Stimulated activated effector memory CD8-positive, alpha-beta T cell treated with anti-CD3 and anti-CD28 coated beads, Interleukin-12 subunit alpha, Interleukin-12 subunit beta, amount 100 ng/mL, for 72 hours (primary cell): ENCODE measurements at places on chromosomes 2 and 18.

DNA sequence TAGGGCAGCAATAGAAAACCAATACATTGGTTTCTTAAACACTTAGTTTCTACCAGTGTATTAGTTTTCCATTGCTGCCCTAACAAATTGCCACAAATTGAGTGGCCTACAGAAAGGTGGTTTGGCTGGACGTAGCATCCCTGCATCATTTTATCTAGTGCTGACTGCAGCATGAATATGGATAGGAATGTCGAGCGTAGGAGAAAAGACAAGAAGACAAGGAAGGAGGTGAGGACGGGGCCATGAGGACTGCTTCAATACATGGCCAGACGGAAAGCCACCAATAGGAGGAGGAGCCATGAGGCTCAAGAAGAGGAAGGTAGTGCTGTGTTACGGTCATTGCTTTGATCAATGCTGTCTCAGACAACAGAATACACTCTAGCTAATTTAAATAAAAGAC is 154.5 kb upstream of the NDUFV2 start:
- DNase-seq: no peak

DNA sequence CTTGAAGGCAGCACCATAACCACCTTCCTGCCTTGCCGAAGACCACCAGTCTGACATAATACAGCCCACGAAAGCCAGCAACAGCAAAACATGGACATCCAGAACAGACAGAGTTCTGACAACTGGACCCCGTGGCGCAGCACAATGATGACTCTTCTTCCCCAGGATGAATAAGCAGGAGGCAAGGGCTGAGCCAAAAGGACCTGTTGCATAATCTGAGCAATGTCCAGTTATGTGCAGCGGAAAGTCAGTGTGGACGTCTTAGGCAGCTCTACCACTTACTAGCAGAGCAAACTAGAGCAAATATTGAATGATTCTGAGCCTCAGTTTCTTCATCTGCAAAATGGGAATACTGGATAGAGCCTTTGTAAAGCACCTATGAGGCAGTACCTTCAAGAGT is 225.1 kb downstream of the ZBTB7C start:
- DNase-seq: no peak

GRCh38 chr2:132975193-132976105 is 305.4 kb upstream of the LYPD1 start:
- DNase-seq: no peak

DNA sequence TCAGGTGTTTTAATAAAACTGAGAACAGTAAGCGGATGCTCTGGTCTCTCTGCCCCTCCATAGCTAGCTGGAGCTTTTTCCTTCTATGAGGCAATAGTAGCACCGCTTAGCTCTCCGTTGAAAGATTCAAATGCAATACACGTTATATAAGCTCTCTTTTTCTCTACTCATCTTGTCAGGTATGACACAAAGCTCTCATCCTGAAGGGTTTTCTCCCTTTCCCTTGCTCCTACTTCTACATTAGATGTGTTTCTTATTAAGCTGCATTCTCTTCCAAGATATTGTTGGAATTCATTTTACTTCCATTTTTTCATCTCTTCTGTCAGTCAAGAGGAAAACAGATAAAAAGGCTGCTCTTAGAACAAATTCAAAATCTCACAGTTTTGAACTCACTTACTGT is 434.6 kb upstream of the DDX18 start:
- no peak for DNase-seq

DNA sequence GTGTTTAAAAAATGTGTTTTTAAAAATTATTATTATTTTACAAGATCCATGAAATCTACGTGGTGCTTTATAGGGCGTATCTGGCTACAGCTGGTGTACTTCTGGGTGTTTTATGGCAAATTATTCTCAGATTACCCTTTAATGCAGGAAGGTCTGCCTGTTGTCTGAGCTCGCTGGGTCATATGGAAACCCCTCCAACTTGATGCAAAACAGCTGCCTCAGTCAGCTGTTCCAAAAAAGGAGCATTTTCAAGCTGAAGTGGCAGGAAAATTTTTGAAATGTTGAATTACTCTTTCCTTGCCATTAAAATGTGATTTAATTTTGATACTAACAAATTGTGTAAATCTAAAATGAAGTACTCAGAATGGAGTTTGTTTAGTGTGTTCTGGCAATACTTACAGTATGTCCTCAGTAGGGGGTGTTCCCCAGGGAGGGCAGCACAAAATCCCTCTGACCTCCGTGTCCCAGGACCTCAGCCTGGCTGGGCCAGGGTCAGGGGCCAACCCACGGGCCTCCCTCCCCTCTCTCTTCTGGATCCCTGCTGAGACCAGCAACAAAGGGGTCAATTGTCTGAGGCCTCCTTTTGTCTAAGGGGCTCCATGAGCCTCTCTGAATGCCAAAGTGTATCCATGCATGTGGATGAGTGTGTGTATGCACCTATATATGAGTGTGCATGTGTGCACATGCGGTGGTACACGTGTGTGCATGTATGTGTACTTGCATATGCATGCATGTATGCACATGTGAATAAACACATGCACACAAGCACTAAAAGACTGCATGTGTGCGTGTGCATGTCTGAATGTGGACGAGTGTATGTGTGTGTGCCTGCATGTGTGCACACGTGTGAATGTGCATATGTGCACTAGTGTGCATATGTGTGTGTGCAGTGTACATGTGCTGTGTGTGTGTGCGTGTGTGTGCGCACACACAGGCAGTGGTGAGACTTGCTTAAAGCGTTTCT is 105.4 kb downstream of the ACOXL start:
- no peak for DNase-seq

DNA sequence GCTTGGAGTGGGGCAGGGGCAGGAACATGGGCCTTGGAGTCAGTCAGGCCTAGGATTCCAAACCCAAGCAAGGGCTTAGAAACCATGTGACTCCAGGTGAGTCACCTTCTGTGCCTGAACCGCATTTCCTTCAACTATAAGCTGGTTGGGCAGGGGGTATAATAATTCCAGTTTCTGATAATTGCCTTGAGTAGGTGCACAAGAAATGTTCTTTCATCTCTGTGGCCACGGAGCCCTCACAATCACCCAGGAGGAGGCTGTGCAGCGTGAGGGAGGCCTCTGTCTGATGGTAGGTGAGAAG is 112.1 kb upstream of the HAAO start:
- DNase-seq: no peak

DNA sequence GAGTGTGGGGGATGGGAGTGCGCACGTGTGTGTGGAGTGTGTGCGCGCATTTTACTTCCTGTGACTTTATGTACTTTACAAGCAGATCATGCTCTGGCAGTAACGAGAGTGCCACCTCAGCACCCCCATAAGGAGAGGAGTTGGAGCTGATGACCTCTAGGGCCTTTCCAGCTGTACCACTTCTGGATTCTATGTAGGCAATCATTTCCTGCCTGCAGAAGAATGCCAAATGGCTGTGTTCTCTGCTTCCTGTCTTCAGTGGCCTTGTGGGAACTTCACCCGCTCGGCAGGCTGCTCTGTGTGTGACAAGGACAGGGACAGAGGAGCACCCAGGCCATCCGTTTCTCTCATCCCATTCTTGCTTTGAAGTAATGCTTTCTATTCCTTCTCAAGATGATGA is 22.8 kb upstream of the ZNF385B start:
- DNase-seq: no peak

GRCh38 chr2:31434911-31435310 is 20.4 kb upstream of the XDH start:
- no peak for DNase-seq

GRCh38 chr2:15284614-15285013 is 276.5 kb downstream of the NBAS start:
- DNase-seq: no peak

- DNase-seq: no peak
These were observed 162.2 kb downstream of the PRPF40A start for GRCh38 chr2:152555048-152555447.

- no peak for DNase-seq
These were observed 20.0 kb upstream of the SNORC start for GRCh38 chr2:232850039-232850438.

DNA sequence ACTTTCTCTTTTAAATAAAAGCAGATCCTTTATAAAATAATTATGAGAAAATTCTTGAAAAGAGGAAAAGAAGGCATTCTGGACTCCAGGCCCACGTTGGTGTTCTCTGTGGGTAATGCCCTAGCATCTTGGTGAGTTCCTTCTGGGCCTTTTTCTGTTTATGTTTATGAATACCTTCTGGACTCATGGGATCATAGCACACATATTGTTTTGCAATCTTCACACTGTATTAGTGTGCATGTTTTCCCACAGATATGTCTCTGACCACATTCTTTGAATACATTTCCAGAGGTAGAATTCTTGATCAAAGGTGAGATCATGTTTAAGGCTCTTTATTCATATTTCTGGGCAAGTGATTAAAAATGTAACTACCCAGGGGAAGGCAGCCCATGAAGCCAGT is 15.9 kb downstream of the GLI2 start:
- DNase-seq: no peak

DNA sequence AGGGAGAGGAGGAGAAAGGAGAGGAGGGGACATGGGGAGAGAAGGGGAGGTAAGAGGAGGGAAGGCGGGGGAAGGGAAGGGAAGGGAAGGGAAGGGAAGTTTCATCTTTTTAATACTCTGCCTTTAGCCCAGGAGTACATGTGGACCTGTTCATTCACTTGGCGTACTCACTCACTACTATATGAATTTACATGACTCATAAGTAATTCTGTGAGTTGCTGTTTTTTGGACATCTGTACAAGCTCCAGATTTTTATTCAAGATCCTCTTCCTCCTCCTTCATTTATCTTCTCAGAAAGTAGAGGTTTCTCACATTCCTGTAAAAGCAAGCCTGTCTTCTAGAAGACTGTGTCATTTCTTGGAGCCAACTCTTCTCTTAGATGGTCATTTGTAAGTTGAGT is 84.6 kb downstream of the RDH14 start:
- no peak for DNase-seq

DNA sequence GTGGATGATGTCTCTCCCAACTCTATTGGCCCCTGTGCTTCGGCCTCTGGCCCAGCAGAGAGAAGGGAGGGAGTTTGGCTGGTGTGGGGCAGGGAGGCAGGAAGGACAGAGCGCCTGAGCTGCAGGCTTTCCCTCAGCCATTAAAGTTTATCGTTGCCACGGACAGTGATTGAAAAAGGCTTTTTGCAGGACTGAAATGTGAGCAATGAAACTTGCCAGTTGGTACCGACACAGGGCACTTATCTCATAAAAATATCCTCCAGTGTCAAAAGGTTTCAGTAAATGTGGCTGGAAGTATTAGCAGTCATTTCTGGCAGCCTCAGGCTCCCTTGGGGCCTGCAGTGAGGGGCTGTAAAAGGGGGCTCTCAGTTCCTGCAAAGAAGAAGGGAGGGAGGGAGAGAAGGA is 169.2 kb downstream of the GLI2 start:
- DNase-seq: no peak

GRCh38 chr18:6807515-6808257 is 78.2 kb downstream of the ARHGAP28 start:
- DNase-seq: no peak

DNA sequence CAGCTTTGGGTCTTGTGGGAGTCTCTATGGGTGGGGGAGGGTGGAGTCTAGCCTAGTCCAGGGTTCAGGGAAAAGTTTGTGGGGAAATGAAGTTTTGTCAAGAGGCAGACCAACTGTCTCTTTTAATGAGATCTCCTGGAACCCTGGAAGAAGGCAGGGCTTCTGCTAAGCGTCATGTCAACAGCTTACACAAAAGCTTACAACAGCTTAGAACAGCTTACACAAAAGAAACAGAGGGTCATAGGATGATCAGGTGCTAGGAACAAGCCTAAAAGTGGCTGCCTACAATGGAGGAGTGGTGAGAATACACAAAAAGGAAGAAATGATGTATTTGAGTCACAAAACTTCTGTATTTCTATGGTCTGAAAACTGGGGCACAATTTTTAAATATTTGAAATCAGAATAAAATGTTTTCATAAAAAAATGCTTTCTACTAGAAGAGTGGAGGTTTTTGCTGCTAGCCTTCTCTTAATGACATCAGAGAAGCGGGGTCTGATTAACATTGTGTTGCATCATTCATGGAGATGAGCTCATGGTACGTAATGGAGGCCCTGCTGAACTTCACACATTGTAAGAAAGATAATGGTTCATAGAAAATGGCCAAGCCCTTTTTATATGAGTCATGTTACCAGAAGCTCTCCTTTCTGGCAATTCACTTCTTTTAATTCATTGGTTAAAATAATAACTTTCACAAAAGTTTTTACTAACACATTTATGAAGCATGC is 351.0 kb downstream of the PIK3C3 start:
- no peak for DNase-seq

DNA sequence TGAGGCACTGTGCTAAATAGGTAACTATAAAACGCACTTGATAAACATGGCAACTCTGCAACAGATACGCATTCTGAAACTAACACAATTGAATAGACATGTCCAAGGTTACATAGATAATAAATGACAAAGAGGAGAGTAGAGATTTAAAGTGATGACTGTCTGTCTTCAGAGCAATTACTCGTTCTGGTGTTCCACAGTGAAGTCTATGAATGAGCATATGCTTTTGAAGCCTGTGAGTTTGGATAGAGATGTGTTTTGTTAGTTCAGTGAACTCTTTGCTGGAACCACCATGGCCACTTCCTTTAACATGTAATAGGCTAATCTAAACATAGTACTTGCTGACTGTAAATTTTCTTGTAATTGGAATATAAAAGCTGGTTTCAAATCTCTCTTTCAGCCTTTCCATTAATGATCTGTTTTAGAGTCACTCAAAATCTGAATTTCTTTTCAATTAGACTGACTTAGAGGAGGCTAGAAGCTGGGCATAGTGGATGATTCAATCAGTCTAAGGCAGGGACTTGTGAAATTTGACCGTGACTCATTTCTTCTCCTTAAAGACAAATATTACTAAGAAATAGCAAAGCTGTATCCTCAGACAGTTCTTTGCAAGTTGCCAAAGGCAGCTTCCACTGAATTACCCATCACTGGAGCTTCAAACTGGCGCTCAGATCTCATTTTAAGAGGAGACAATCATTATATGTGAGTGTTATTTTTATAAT is 1130.1 kb upstream of the CELF4 start:
- DNase-seq: no peak

GRCh38 chr2:130854301-130854700 is 17.6 kb downstream of the ARHGEF4 start:
- no peak for DNase-seq

GRCh38 chr2:208978946-208979345 is 444.9 kb upstream of the MAP2 start:
- no peak for DNase-seq

- DNase-seq: no peak
These were observed 73.7 kb downstream of the SP3 start for GRCh38 chr2:173891315-173892037.

- no peak for DNase-seq
These were observed 18.9 kb downstream of the AOX1 start for GRCh38 chr2:200604571-200605255.

DNA sequence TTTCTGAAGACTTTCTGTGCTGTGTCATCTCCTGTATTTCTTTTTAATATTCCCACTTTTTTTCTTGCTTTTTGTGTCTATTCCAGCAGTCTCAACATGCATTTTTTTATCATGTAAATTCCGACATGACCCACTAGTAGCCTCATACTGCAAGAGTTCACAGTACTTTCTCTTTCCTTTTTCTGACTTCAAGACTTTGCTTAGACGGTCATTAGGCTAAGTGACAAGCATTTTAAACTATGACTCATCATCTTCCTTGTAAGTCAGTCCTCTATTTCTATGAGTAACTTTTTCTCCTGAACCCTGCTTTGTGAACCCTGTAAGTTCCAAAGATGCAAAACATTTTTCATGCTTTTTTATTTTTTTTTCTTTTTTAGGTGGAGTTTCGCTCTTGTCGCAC is 381.2 kb downstream of the TXNL1 start:
- no peak for DNase-seq

- no peak for DNase-seq
These were observed 2.1 kb upstream of the SMCHD1 start for GRCh38 chr18:2653467-2653866.

- DNase-seq: no peak
These were observed 72.9 kb downstream of the XRCC5 start for GRCh38 chr2:216181953-216182461.
